ENCODE measurements at places on chromosomes 2 and 18.

GRCh38 chr2:207749873-207750272 lies 19.8 kb downstream of the FZD5 start:
- DNase-seq = no peak

- DNase-seq = no peak
Observed at GRCh38 chr2:217657252-217657651, 345.5 kb downstream of the TNS1 start.

DNA sequence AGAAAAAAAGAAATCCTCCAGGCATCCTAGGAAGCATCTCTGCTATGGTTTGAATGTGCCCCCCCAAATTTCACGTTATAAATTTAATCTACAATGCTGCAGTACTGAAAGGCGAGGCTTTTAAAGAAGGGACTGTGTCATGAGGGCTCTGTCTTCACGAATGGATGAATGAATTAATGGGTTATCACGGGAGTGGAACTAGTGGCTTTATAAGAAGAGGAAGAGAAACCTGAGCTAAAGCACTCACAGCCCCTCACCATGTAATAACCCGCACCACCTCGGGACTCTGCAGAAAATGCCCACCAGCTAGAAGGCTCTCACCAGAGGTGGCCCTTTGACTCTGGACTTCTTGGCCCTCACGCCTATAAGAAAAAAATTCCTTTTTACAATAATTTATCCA lies 27.6 kb downstream of the RNU4ATAC start:
- DNase-seq = no peak

GRCh38 chr2:202909394-202910192 lies 1.9 kb downstream of the WDR12 start:
- DNase-seq = no peak

DNA sequence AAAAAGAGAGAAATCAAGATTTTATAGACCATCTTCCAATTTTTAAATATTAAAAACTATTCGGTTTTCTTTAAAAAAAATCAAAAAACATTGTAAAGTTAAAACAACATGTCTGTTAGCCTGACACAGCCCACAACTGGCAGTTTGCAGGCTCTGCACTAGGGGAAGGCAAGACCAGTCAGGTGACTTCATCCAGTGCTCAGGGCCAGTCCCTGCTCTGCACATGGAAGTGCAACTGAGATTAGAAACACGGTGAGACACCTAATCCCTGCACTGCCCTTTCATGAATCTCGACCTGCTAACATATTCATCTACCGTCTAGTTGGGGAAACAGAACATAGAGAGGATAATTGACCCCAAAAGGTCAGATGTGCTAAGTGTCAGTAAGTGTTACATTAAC lies 135.2 kb downstream of the BARD1 start:
- DNase-seq = no peak

DNA sequence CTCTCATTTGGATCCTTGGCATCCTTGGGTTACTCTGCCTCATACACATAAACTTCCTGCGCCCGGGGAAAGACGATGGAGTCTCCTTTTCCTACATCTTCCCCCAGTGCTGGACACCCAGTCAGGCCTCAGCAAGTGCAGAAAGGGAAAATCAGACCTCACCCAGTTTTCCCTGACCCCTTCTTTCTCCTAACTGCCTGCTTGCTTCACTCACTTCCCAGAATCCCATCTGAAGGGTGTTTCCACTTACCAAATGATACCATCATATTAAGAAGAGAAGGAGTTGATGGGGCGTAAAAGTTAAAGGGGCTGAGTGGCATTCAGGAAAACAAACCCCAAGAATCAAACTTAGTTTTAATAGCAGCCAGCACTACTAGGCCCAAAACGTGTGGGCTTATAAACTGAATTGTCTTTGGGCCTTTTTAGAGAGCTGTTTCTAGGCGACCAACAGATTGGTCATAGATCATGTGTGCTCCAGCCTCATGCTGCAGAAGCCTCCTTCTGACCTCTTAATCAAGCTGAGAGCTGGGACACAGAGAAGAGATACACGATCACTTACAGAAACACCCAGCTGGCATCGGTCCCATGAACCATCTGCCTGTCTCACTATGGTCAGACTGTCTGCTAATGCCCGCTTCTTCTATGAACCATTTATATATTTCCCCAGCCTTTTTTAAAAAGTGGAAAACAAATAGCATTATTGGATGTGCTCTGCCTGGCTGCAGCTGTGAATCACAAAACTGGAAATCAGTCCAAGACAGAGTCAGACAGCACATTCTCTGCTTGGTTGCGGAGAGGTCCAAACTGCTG lies 165.7 kb upstream of the SLC14A2 start:
- no peak for DNase-seq

GRCh38 chr2:24210723-24211122 lies 35.9 kb downstream of the FAM228A start:
- DNase-seq = no peak

GRCh38 chr2:231565887-231566594 lies 26.6 kb upstream of the TEX44 start:
- DNase-seq = no peak

DNA sequence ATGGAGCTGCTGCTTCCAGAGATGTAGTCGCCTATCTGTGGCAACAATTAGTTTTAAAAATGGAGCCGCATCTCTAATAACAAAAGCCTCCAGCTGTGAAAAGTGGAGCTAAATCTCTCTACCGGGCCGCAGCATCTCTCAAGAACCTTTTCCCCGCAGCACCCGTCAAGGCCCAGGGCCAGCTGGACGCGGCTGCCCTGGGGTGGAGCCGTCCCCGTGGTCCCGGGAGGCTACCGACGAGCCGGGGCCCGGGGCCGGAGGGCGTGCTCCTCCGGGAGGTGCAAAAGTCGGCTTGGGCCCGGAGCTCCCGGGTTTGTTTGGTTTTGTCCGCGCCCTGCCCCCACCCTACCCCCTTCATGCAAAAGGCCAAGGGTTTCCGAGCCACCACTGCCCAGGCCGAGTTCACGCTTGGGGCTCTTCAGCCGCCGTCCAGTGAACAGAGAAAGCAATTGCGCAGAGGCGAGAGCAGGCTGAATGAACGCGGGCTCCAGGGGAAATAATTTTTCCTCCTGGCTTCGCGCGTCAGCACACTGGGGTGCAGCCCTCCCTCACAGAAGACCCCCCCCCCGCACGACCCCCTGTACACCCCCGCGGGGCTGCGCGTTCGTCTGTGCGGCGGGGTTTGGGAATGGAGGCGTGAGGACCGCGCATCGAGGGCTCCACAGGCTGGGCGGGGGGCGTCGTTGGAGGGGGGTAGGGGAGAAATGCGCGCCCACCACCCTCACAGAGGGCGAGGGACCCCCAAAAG lies 557 bp upstream of the GREB1L start:
- DNase-seq = no peak

DNA sequence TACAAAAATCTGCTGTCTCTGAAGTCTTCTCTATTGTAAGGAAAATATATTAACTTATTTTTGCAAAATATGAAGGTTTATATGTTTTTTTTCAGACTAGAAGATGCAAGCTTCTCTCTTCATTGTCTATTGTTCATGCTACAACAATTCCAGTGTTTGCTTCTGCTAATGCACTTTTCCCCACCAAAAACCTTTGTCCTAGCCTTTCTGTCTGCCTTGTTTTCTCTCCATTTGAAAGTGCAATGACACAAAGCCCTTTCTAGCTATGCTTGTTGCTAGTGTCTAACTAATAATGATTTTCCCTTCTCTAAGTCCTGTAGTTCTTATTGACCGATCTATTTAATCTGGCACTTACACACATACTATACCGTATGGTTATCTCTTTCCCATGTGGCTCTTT lies 369.5 kb upstream of the CELF4 start:
- no peak for DNase-seq

DNA sequence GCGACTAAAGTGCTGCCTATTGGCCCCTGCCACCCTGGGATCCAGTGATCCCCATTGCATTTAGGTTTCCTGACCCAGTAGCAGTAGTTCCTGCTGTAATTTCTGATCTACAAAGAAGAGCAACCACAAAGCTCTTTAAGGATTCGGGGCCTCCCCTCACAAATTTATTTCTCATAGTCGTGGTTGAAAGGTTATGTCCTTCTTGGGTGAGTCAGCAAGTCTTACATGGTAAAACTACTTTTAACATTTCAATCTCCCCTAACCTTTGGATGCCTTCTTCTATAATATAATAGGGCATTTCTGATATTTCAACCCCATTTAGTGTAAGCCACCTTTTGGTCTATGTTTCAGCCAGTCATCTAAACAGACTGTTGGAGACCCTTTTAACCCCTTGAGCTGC lies 14.9 kb downstream of the PIKFYVE start:
- DNase-seq = no peak

DNA sequence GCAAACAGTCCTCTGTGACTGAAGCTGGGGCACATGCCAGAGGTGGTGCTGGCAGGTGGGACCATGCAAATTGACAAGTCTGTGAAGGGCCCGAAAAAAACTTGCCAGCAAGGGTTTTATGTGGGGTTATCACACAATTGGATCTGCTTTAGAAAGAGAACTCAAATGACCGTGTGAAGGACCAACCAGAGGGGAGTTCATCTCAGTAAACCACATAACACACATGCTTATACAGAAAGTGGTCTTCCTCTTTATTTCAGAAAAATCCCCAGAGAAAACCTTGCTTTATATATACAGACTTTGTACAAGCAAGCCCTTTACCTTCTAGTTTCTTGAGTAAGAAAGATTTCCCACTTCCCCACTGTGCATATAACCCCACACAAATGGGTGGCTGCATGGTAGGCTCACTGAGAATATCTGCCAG lies 46.7 kb downstream of the KIDINS220 start:
- DNase-seq = no peak

- no peak for DNase-seq
Observed at GRCh38 chr2:114192362-114192761, 250.1 kb upstream of the DPP10 start.

GRCh38 chr2:169034256-169034655 lies 3.1 kb upstream of the ABCB11 start:
- DNase-seq = no peak

DNA sequence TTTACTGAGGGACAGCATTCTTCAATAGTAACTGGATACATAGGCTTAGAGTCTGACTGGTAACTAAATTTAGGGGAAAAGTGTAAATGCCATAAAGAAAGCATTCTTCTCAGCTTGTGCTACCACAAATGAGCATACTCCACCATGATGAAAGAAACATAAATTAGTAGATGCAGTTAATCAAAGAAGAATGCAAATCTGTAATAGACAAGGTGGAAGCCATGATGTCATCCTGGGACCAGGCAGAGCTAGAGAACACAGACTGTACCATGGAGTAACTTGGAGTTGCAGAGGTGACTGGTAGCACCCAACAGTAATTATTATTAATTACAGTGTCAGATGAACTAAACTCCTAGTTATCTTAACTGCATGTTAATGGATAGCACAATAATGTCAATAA lies 51.7 kb downstream of the RBKS start:
- DNase-seq = no peak

- no peak for DNase-seq
Observed at GRCh38 chr2:121429119-121429903, 101.4 kb upstream of the RNU4ATAC start.

All from upper lobe of right lung (tissue), 1 donor.